ENCODE measurements at places on chromosomes 12 and 14.

DNA sequence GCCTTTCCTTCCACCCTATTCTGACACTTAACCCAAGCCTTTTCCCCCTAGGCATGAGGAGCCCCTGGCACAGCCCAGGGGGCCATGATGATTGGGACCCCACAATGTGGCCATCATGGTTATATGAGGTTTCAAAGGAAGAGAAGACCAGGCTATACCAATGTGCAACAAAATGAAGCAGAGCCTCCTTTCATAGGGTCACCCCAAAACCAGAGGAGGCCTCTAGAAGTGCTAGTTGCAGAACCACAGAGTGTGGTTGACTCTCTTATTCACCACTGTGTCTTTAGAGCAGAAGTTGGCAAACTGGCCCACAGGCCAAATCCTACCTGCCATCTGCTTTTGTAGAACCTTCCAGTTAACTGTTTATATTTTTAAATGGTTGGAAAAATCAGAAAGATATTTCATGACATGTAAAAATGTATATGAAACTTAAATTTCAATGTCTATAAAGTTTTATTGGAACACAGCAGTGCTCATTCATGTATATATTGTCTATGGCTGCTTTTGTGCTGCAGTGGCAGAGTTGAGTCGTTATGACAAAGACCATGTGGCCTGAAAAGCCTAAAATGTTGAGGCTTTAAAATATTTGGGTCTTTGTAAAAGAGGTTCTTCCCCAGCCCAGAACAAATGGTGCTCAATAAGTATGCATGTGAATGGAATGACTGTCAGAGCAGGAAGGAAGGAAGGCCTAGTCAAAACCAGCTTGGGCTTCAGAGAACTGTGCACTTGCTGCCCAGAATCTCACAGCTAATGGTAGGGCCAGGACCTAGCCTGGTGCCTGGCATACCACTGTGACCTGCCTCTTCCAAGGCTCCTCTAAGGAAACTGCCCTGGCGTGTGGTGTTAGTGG lies 49.2 kb downstream of the SUSD6 start:
- DNase-seq = no peak

DNA sequence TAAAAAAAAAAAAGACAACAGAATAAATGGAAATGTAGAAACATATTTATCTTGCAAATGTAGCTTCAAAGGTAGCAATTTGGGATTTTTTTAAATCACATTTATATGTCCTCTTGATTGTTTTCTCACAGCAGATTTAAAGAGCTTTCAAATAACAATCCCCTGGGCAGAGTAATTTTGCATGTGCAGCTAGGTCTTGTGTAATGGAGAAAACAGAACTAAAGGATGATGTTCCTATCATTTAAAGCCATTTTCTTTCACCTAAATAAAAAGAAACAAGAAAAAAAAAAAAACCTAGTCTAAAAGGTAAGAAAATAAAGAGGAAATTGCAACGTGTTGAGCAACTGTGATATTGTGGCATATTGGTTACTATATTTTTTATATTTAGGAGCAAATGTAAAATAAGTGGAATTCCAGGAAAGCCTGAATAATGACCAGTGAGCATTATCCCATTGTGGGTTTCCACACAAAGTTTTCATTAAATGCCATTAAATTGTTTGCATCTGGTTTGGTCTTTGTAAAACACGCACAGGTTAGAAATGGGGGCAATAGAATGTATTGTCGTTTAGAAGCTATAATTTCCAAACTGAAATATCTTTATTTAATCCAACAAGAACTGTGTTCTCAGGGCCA lies 215.6 kb downstream of the SLC6A15 start:
- no peak for DNase-seq

GRCh38 chr12:26158078-26158764 lies 33.4 kb upstream of the BHLHE41 start:
- DNase-seq = no peak

GRCh38 chr12:94622475-94622874 lies 27.9 kb downstream of the TMCC3 start:
- DNase-seq = no peak

- no peak for DNase-seq
Measured at GRCh38 chr12:107225635-107226034, 132.3 kb upstream of the CRY1 start.

GRCh38 chr14:96407935-96408570 lies 16.1 kb downstream of the AK7 start:
- no peak for DNase-seq

DNA sequence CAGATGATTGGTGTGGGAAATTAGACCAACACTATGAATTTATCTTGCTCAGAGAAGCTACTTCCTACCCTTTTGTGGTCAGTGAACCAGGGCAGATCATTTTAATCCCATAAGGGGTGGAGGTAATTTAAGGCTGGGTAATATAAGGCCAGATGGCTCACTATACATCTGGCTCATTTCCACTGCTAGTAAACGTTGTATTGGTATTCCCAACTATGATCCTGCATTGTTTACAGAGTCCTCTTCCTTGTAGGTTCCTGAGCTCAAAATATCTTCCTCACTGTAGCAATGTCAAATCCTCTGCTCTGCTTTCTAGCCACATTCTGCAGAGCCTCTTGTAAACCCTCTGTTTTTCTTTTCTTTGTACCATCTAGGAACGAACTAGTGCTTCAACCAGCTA lies 93.0 kb upstream of the MGAT4C start:
- DNase-seq = no peak

GRCh38 chr12:121786440-121786825 lies 7.1 kb downstream of the RHOF start:
- DNase-seq = no peak

DNA sequence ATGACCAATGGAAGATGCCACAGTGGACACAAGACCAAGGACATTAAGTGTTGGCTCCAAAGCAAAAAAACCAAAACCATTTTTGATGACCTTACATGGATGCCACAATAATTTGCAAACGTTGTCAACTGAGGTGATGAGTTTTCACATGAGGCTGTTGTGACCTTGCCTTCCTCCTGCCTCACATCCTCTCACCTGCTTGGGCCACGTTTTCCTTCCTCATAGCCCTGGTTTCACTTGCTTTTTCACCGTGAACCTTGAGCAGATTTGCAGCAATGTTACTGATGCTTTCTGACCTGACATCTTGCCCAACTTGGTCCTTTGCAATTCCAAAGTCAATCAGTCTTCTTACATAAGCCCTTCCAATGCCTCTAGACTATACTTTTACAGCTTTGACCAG lies 3.7 kb downstream of the KRT6B start:
- DNase-seq = no peak

- no peak for DNase-seq
Measured at GRCh38 chr12:14937689-14938088, 648 bp downstream of the ERP27 start.

- DNase-seq = no peak
Measured at GRCh38 chr14:88823968-88824313, 510 bp upstream of the TTC8 start.

- no peak for DNase-seq
Measured at GRCh38 chr14:77148510-77149231, 7.1 kb upstream of the ZDHHC22 start.

Measured in NCI-H187 (cell line).